NCI-H1930 (cell line): ENCODE measurements at places on chromosomes 1 and 21.

DNA sequence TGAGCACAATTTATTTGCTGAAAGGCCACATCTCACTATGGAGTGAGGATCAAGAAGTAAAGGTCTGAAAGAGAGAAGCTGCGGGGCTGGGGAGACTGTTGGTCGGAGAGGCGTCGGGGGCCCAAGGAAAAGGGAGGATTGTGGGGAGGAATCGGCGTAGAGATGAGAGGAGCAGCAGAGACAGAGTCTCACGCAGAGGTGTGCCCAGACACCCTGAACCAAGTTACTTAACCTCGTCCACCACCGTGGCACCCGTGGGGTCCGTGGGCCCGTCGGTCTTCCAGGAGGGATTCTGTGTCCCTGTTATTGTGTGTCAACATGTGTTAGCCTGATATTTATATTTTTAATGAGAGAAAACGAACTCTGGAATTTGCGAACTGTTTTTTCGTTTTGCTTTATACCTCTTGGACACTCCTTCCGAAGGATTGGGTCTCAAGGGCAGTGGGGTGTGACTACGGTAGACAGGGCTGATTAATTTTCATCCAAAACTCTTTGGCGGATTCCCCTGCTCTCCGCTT is 3.8 kb upstream of the NBPF1 start:
- DNase-seq, result no peak

GRCh38 chr1:2934642-2935081 is 86.6 kb upstream of the ACTRT2 start:
- no peak for DNase-seq

DNA sequence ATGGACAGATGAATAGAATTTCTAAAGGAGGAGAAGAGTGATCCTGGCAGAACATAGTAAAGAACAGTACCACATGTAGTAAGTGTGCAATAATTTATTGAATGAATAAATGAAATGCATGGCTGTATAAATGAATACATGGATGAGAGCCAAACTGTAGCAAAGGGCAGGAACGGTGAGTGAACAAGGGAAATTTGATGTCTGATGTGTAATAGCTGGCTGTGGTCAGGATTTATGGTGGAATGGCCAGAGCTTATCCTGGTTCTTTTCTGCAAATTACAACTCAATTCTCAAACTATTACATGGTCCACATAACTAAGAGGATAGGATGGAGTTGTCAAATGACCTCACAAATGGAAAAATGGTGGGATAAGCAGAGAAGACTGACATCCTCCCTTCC is 43.2 kb upstream of the ARHGAP29 start:
- no peak for DNase-seq

GRCh38 chr1:167268347-167268787 is 47.7 kb downstream of the POU2F1 start:
- DNase-seq, result no peak

DNA sequence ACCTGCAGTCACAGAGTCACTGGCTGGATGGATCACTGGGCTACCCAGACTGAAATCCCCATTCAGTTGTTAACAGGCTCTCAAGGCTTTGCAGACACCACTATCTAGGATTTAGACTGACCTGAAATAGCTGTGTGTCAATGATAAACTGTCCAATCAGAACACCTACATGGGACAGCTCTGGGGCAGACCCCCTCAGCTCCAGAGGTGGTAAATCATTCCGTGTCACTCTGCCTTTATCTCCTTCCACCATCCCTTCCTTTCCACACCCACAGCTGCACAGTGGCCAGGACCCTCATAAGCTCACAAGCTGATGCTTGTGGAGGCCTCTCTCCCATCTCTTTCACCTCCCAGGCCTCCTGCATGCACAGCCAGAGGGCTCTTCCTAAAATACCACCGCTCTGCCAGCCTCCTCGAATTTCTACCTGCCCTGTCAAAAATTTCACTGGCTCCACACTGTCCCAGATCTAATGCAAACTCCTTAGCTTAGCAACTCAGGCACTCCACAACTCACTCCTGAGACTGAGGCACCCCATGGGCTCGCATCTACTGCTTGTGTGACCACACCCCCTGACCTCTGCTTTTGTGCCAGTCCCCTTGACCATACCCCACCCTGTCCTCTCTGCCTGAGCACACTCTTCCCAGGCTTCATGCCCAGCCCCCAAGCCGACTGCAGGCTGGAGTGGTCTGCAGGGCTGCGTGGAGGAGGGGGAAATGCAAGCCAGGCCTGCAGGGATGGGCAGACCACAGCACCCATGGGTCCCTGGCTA is 5.8 kb downstream of the CAPZB start:
- DNase-seq, result no peak

- no peak for DNase-seq
Measured at GRCh38 chr1:186009039-186009737, 275.0 kb downstream of the HMCN1 start.

DNA sequence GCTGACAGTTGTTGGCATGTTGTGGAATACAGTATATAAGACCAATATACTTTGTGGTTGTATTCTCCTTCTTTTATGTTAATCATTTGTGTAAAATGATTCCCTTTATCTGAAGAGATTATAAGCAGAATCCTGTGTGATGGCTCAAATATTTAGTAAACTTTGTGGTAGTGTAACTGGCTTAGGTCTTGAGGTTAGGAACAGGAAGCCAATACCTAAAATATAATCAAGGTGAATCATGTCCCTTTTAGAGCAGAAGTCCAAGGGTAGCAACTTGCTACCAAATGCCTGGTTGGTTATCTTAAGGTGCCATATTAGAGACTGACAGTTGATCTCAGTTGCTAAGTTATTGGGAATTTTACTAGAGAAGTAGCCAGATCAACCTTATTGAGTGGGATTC is 398.5 kb upstream of the ADAMTS5 start:
- no peak for DNase-seq

- no peak for DNase-seq
Measured at GRCh38 chr1:162177126-162177525, 107.6 kb downstream of the NOS1AP start.
